ENCODE measurements at places on chromosomes 5 and 9. TPM values are rescaled to one million over a fixed set of nuclear protein-coding genes. Genes with fewer than 3 reads are reported as not detected.

The PGM5 gene
- total RNA-seq, result 0.55 TPM

The PDE6A gene
- total RNA-seq, result 0.10 TPM

The ARSK gene
- total RNA-seq, result 9.0 TPM

The ZNF354B gene
- 6.4 TPM for total RNA-seq

The NACC2 gene
- total RNA-seq, result 62.0 TPM

The SVEP1 gene
- total RNA-seq, result 0.17 TPM

The ZSWIM6 gene
- total RNA-seq, result 11.6 TPM

The CCDC107 gene
- total RNA-seq, result 24.8 TPM
